Activated naive CD4-positive, alpha-beta T cell (primary cell): ENCODE measurements at places on chromosomes 2 and 18.

DNA sequence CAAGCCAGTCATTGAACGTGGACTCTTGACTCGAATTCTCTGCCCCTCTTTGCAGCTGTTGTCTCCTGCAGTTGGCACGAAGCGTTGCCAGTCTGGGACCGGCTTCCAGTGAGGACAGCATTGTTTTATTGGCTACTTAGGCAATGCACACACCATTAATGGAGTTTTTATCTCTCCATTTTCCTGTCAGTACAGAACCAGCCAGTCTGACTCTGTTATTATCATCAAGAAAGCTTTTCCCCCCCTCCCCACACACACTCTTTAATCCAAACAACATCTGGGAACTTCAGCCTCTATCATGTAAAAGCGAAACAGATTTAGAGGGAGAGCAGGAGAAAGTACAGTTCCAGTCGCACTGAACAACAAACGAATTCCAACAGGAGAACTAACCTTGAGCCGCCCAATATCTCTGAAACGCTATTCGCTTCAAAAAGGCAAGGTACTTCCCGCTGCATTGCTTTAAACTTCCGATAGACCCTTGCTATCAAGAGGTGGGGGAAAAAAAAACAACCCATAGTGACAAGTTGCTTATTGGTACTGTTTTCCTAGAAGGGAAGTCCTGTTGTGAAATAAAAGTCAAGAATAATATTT, 38.2 kb downstream of the ACVR1 start:
- no peak for DNase-seq

DNA sequence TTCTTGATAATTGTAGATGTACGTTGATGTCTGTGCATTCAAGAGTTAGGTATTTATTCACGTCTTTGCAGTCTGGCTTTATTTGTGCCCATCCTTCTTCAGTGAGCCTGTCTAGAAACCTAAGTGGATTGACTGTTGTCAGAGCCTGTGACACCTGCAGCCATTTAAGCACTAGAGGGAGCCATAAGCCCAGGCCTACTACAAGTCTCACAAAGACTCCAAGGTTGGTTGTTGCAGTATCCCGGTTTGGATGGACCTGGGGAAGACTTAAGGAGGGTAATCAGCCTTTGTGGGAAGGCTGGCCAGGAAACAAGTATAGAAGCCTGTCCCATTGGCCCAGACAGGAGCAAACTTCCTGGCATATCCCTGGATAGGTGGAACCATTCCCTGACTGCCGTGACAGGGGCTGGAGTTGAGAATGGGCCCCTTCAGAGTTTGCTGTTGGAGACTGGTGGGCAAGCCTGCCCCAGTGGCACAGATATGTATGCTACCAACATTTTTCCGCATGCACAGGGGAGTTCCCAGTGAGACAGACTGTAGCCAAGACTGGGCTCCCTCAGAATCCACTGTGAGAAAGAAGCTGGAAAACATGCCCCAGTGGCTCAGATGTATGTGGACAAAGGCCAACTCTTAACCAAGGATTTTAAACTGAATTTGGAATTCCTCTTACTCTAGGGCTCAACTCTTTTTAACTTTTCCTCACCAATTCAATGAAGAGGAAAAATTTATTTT, 9.3 kb upstream of the LRRC30 start:
- no peak for DNase-seq

GRCh38 chr18:25467226-25467987, 115.4 kb upstream of the ZNF521 start:
- no peak for DNase-seq

GRCh38 chr2:164952057-164952702, 3.1 kb downstream of the SLC38A11 start:
- no peak for DNase-seq

- DNase-seq = no peak
These were observed 77.8 kb upstream of the ARHGAP15 start for GRCh38 chr2:143051465-143051864.

DNA sequence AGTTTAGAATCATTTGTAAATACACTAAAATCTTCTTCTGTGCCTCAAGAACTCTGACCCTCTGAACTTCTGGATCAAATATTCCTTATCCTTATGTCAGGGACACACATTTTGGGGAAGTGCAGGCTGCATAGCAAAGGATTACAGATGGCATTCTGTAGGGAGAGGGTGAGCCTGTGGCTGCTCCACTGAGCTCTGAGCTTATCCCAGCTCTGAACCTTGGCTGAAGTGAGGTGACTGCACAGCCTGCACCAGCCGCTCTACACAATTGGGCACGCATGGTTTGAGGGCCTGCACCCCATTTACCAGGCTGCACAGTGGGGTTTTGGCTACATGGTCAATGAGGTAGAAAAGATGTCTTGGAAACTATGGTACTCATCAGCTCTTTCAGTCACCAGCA, 251.6 kb downstream of the GALR1 start:
- DNase-seq = no peak

DNA sequence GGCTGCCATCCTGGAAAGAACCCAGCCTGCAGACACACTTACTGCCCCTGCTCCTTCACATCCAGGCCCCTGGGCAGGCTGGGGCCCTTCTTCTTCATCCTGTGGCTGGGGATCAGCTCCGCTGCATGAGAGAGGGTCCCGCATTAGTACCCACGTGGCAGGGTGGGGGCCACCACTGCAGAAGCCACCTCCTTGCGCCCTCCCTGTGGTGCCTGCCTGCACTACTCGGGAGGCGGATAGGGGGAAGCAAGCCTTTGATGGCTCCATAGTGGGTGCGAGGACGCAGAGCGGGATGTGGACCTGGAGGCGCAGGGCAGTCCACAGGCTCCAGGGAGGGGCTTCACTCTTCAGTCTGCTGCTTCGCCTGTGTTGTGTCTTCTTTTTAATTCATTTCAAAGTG, 46.7 kb downstream of the GPC1 start:
- no peak for DNase-seq

DNA sequence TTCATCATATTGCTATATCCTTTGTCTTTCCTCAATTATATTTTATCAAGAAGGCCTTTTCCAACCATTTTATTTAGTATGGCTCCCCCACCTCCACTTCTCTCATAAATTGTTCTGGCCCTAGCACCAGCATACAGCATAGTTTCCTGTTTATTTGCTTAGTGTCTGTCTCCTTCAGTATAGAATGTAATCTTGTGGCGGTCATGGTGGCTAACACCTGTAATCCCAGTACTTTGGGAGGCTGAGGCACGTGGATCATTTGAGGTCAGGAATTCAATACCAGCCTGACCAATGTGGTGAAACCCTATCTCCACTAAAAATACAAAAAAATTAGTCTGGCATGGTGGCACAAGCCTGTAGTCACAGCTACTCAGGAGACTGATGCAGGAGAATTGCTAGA, 39.6 kb upstream of the CLASP1 start:
- no peak for DNase-seq

DNA sequence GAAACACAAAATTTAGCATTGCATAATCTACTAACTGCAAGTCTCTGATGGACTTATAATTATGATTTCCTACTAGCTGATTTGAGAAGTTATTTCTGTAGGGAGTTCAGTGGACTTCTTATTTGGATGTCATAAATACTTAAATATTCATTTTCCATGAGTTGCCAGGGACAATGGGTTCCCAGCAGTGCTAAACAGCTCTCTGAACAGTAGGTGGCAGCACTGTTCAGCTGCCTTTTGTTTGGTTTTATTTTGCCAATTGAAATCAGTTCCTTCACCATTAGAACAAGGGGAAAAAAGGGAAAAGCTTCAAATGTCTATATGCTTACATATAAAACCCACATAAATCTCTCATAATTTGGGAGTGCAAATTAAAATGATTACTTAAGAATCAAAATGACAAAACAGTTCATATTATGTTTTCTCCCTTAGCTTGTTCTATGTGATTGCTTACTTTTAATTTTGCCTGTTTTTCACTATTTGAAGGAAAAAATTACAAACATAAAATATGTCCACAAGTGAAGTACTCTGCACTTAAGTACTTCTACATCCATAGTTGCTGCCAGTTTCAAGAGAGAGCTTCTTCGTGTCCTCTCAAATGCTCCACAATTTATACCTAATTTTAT, 898.9 kb downstream of the CPS1 start:
- DNase-seq = no peak

DNA sequence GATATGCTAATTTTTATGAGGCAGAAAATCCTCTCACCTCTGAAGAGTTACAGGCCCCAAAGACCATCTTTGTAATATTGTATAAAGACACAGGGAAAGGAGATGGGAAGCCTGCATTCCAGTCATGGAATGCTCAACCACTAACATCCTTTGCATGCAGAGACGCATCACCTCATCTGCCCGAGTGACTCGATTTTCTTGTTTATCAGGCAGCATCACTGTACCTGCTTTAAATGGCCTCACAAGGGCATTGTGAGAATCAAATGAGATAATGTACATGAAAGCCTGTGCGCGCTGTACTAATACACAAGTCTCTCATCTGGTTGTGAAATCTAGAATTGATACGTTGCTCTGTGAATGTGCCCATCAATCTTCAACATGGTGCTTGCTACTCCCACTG, 10.2 kb upstream of the TMEM247 start:
- DNase-seq = no peak

GRCh38 chr2:215880970-215881369, 132.4 kb downstream of the MREG start:
- DNase-seq = no peak

GRCh38 chr2:109280804-109281203, 151.8 kb downstream of the SH3RF3 start:
- DNase-seq = no peak

GRCh38 chr18:72811047-72811446, 56.7 kb downstream of the NETO1 start:
- DNase-seq = no peak
